ENCODE measurements at places on chromosomes 5 and 9.

DNA sequence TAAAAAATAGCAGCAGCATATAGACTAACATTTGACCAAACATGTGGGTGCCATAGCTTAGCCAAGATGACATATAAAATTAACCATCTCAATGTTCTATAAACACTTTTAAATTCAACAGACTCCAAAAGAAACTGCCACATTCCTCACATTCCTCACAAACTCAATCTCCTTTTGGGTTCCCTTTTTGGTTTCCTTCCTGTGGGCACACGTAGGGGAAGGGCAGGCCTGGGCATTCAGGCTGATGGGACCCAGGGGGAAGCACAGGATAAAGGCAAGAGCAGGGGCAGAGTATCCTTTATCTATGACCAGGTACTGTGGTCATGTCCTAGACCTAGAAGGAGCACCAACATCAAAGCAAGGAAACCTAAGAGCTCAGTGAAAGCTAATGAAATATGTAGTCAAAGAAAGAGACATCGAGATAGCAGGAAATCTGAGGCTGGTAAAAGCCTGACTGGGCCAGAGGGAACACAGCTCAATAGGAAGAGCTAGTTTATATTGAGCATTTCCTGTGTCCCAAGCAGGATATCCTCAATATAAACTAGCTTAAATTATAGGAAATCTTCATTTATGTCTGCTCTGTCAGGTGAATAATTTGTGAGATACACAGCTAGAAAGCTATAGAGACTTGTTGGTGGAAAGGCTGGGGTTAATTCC, 13.6 kb upstream of the ERAP1 start:
- no peak for DNase-seq

- DNase-seq, result no peak
Observed at GRCh38 chr9:128729766-128730517, 6.0 kb upstream of the ZDHHC12 start.

DNA sequence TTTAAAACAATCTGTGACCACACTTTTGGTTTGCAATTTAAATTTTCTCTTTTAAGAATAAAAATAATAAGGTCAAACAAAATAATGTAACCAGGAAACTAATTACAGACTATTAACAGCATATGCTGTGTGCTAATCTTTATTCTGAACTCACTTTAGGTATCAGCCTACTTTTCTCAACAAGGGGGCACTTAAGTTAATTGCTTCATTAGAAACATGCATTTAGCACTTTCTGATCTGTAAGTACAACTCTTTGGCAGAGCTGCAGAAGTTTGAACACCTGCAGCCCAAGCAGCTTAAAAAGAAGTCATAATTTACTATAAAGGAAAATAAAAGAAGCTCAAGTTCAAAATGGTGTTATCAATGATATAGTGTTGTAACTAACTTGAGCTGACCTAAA, 21.7 kb downstream of the XRCC4 start:
- no peak for DNase-seq

DNA sequence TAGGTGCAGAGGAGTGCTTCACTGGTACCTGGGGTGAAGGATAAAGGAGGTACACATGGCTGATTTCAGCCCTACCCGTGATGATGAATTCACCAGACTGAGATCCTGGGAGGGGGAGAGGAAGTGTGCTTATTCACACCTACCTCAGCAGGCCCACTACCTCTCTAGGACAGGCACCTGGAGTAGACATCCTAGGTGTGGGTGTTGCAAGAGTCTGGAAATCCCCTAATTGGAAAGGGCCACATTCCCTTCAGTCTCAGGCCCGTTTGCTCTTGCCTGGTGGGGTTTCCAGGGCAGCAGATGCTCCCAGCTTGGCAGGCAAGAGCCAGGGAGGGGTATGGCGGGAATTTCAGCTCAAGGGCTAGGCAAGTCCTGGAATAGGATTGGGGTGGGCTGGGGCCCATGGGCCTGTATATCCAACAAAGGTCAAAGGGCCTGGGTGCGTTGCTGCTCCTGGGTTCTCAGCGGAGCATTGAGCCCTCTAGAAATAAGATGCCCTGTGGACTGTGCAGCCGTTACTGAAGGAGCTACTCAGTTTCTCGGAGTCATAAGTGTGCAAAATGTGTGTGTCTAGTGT, 5.8 kb upstream of the CCL21 start:
- no peak for DNase-seq

- DNase-seq, result no peak
Observed at GRCh38 chr9:134661791-134662142, 20.2 kb downstream of the COL5A1 start.

DNA sequence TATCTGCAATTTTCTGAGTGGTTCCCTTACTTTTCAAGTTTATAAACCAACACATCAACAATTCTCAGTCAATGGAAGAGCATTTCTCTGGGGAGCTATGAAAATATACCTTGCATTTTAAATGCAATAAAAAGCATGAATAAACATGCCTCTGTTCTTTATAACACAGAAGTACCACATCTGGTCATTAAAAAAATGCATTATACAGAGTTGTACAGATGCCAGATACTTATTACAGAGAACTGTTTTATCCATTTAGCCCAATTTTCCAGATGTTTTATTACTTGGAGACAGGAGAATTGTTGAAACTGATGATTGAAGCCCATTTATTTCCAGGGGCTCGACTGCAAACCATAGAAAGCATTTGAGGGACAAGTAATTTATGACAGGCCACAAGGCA, 19.2 kb upstream of the HEXB start:
- DNase-seq, result no peak

DNA sequence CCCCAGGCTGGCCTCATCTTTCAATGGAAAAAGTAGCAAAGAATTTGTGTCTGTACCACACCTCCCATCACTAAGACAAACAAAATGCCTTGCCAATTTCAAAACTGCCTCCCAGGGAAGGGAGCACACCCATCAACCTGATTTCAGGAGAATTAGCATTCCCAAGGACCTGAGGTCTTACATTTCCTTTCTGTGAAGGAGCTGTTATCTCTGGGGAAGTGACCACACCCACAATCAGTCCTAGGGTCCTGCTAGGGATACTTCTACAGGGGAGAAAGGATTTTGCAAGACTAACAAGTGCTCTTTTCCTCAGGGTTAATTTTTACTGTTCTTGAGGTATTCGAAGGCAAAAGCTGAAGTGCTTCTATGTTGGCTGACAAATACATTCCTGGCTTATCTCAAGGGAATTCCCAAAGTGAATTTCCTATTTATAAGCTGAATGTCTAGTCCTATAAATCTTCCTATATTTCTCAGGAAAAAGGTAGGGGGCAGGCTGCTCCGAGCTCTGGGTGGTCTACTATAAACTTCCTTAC, 97.4 kb upstream of the ITGA1 start:
- DNase-seq, result no peak

DNA sequence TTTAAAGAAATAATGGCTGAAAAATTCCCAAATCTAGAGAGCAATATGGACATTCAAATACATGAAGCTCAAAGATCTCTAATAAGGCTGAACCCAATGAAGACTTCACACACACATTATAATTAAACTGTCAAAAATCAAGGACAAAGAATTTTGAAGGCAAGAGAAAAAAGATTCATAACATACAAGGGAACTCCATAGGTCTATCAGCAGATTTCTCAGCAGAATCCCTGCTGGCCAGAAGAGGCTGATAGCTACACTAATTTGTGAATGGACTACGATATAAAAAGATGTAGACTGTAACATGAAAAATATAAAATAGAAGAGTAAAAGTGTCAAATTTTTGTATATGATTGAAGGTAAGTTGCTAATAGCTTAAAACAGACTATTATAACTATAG, 251.9 kb downstream of the ADAMTS6 start:
- DNase-seq, result no peak

- no peak for DNase-seq
Observed at GRCh38 chr5:88708021-88708420, 175.0 kb downstream of the MEF2C start.

- no peak for DNase-seq
Observed at GRCh38 chr9:125407432-125407973, 145.9 kb downstream of the GAPVD1 start.

DNA sequence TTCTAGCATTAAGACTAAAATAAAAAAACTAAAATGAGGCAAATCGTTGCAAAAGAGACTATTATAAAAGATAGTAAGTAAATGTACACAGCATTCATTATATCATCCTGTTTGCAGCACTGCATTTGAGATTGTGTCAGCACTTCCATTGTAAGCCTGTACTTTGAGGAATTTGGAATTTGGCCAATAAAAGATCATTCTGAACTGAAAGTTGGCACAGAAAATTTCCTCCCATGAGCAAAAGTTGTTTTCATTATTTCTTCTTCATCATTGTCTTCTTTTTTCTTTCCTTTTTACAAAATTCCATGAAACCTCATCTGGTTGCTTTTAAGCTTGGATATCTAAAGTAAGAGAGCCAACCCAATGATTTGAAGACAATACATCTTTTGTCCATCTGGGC, 199.3 kb upstream of the ADAMTSL1 start:
- no peak for DNase-seq

GRCh38 chr9:73143711-73144328, 7.8 kb upstream of the ANXA1 start:
- no peak for DNase-seq

DNA sequence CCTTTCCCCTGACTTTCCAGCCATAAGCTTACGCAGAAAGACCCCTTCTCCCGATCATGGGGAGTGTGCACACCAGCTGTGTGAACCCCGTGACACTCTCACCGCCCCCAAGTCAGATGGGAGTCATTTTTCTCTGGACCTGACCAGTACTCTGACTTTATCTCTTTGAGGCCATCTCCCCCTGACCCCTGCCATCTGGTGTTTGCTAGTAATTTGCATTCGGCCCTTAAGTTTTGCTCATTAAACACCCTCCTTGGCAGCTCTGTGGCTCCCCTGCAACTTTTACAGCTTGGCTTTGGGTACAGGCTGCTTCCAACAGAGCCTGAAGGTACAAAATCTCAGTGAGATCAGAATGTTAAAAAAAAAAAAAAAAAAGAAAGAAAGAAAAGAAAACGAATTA, 43.9 kb downstream of the PDZD2 start:
- DNase-seq, result no peak

DNA sequence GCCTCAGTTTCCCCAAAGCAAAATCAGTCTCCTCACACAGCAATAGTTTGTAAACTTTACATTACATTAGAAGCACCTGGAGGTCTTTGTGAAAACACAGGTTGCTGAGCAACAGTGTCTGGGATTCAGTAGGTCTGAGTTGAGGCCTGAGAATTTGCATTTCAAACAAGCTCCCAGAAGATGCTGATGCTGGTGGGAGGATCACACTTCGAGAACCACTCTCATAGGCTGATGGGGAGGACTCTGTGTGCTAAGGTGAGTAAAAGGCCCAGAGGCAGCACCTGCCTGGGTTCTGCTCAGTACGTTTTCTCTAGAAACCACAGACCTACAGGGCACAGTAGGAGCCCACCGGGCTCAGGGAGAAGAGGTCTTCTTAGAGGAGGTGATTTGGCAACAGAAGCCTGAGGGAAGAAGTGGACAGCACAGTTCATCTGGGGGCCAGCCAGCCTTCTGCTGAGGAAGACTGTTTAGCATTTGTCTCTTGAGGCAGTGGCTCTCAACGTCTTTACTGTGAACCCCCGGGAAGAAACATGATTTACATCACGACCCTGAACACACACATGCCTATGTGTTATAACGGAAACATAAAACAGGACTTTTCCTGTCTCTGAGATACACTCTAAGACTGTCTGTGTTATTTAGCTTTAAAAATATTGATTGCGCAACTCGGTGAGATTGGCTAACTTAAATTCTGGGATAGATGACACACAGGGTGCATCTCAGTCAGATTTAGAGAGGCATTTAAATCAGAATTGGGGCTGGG, 24.8 kb upstream of the DENND1A start:
- DNase-seq, result no peak

DNA sequence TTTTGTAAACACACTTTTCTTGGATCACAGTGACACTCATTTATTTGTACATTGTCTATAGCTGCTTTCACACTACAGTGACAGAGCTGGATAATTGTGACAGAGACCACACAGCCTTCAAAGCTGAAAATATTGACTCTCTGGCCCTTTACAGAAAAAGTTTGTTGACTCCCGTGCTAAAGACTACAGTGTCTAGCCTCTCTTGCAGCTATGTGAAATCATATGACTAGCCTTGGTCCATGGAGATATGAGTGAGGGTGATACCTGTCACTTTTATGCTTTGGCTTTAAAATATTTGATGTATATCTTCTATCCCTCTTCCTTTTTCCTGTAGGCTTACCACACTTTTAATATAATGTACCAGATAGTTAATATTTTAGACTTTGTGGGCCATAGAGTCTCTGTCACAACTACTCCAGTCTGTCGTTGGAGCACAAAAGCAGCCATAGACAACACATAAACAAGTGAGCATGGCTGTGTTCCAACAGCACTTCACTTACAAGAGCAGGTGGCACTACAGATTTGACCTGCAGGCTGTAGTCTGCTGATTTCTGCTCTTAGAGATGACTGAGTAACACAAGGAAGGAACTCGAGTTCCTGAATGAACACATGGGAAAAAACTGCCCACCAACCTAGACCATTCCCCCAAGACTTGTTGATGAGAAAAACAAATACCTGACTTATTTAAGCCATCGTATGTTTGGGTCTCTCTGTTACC, 73.5 kb upstream of the ANKRD55 start:
- no peak for DNase-seq

GRCh38 chr5:67404256-67405100, 207.9 kb upstream of the CD180 start:
- DNase-seq, result no peak

DNA sequence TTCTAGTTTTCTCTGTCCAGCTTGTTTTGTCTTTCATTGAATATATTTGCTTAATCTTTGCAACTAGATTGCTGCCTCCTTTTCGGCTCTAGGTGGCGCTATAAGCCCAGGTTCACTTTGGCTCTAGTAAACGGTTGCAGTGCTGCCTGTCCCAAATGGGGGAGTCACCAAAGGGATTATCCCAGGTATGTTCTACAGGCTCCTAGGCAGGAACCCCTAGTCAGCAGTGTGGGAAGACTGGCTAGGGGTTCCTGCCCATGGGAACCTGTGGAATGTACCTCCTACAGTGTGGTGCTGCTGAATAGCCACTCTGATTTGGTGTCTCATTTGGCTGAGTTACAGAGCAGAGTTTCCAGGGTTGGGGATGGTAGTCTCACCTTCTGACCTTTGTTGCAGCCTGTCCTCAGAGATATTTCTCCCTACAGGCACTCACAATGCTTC, 85.2 kb downstream of the ARSB start:
- no peak for DNase-seq

DNA sequence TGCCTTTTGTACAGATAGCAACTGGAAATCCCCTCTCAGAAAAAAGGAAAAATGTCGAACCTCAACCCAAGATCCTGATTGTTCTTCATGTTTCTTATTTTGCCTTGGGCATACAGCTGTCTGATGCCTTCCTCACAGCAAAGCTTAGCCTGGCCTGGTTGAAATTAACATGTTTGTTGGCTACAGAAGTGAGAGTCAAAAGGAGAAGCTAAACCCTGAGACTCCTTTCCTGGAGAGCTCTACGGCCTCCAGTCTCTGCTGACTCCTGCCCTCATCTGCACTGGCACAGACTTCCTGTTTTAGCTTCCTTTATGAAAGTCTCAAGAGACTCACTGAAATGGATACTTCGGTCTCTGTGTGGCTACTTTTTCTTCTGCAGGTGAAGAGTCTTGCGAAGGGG, 186.7 kb downstream of the PARP8 start:
- DNase-seq, result no peak

- DNase-seq, result no peak
Observed at GRCh38 chr9:106921341-106921899, 58.5 kb downstream of the ZNF462 start.

All from cortex of kidney (tissue), 1 donor.